ENCODE measurements at places on chromosomes 2 and 18.

- no peak for DNase-seq
Observed at GRCh38 chr18:31791817-31792579, 31.3 kb upstream of the SLC25A52 start.

DNA sequence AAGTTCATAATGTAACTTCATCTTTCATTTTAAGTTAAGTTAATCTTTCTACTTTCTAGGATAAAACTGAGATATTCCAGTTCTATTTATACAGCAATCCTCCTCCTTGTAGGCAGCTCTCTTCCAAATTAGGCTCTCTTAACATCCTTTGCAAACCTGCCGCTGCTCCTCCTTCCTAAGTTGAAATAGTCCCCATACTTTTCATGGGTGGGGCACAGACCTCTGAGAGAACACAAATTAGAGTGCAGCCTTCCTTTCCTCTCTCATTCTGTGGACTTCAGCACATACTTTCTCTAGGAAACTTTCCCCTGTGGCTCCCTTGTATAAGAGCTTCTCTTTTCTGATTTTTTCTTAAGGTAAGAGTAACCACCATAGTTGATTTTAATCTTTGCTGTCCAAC is 28.3 kb downstream of the TWSG1 start:
- peak; percentile 8 for DNase-seq

- DNase-seq, result no peak
Observed at GRCh38 chr2:168529900-168530561, 74.0 kb downstream of the CERS6 start.

- no peak for DNase-seq
Observed at GRCh38 chr2:237236188-237236587, 150.5 kb downstream of the COPS8 start.

- DNase-seq, result no peak
Observed at GRCh38 chr2:202101026-202101579, 28.0 kb downstream of the KIAA2012 start.
